Activated CD8-positive, alpha-beta memory T cell treated with anti-CD3 and anti-CD28 coated beads, Interleukin-2, amount 50 U/mL, for 48 hours (primary cell): ENCODE measurements at places on chromosomes 13 and 19.

- DNase-seq = no peak
Observed at GRCh38 chr19:7996883-7997282, 8.6 kb downstream of the ELAVL1 start.

GRCh38 chr19:13176345-13176744, 26.1 kb downstream of the IER2 start:
- no peak for DNase-seq

- no peak for DNase-seq
Observed at GRCh38 chr13:99733346-99733745, 232.1 kb downstream of the TM9SF2 start.

- DNase-seq = no peak
Observed at GRCh38 chr19:13461536-13461935, 44.7 kb downstream of the CACNA1A start.

DNA sequence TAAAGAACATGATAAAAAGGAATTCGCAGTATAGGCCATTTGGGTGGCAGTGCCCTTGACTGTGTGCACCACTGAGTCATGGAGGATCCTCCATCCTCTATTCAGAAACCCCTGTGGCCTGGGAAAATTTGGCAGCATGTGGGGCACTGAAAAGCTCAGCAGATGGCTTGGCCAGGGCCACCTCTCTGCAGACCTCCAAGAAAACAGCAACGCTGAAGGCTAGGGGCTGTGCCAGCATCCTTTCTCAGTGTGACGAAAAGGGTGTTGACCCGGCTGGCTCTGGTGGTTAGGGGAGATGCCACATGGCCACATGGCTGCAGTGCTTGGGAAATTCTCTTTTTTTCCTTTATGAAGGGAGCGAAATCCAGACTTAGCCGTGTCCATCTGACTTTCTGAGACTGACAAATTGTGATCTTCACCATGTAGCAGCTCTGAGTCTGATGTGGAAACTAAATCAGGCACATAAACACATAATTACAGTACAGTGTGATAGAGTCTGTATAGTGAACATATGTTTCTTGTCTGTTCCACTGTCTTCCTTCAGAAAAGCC, 178.0 kb downstream of the KCTD12 start:
- DNase-seq = no peak

- DNase-seq = no peak
Observed at GRCh38 chr13:28588296-28588695, 70.6 kb upstream of the POMP start.

- no peak for DNase-seq
Observed at GRCh38 chr13:44667943-44668342, 91.8 kb upstream of the TSC22D1 start.

DNA sequence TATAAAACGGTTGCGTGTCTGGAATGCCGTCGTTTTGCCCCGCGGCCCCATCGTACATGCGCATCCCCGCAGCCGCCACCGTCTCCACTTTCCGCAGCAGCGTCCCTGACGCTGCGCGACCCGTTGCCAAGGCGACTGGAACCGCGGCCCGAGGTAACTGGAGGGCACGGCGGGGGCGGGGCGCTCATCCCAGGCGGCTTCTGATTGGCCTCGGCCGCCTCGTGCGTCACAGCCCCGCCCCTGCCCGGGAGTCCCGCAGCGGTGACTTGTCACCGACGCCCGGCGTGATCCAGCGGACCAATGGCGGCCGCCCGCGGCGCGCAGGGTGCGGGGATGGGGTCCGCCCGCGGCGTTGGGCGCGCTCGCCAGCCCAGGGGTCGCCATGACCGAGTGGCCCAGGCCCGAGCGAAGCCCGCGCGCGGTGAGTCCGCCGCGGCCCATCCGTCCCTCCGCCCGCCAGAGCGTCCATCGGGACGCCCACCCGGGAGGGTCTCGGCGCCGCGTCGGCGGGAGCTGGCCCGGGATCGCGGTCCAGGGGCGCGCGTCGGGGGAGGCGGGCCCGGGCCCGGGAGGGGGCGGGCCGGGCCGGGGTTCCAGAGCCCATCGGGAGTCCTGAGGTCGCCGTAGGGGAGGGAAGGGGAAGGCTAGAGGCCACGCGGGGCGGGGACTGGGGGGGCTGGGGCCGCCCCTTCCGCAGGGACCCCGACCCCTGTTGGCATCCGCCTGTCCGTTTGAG, at the start of gene ZSCAN1:
TSS of gene ZSCAN1 (plus strand) at position 285 of the 736 bp plus-strand sequence. CDS start 3,812 bp downstream, outside the sequence.
- peak; percentile 53 for DNase-seq

DNA sequence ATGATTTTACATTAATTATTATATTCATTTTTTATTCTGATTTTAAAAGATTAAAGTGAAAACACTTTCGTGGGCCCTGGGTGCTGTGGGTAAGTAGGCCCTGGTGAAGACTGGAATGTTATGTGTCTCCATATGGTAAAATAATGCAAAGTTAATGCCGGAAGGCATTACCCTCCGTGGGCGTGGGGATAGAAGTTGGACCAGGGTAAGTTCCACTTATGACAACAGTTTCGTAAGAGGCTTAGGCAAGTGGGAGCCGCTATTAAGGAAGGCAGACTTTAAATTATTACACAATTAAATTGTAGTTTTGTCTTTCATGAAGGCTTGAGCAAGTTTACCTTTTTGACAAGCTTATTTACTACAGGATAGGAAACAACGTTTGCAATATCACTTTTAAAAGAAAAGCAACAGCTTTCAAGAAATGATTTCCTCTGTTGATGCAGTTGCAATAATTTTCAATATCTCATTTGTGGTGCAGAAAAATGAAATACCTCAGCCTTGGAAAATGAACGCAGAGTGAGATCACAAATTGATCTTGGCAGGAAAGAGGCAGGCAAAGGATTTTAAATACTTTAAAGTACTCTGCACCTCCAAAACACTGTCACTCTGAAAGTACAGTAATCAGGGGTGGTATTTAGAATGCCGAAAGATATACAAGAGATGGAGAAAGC, 310.6 kb downstream of the DCT start:
- DNase-seq = no peak

- DNase-seq = no peak
Observed at GRCh38 chr13:81929988-81930387, 1589.1 kb upstream of the SPRY2 start.

GRCh38 chr19:56594783-56595547, at the start of gene ZNF71:
TSS of gene ZNF71 (plus strand) at chr19:56595302. CDS start at chr19:56601559, 6,257 bp downstream.
- peak; percentile 94 for DNase-seq

DNA sequence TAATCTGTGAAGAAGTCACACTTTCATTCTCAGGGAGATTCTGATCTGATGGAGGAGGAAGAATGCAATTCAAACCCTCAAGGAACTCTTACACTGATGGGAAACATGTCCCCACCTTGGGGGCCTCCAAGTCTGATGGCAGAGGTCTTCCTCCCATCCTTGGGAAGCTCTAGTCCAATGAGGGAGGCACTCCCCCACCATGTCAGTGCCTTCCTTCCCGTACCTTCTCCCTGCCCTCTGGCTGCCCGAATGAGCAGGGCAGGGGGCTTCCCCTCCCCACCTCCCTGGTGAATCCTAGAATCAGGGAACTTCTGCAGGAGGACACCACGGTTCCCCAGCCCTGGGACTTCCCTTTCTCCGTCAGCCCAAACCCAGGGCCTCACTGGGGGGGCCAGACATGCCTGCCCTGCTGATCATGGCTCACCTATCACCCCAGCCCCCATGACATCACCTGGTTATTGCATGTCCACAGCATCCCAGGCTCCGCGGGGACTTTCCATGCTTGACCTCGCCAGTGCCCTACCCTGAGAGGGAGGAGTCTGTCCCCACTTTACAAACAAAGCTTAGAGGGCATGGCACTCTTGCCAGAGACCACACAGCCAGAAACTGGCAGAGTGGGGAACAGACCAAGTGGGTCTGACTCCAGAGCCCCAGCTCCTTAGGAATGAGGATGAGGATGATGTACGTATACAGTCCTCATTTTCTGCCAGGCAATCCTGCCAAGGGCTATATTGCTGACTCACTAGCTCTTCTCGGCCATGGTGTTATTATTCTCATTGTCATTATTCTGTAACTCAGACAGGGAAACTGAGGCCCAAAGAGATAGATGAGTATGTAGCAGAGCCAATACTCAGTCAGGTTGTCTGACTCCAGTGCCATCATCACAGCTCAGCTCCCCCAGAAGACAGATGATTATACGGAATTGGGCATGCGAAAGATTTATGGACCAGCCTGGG, 9.6 kb upstream of the BCL3 start:
- DNase-seq = no peak

- no peak for DNase-seq
Observed at GRCh38 chr13:49972709-49973108, 24.1 kb upstream of the TRIM13 start.

DNA sequence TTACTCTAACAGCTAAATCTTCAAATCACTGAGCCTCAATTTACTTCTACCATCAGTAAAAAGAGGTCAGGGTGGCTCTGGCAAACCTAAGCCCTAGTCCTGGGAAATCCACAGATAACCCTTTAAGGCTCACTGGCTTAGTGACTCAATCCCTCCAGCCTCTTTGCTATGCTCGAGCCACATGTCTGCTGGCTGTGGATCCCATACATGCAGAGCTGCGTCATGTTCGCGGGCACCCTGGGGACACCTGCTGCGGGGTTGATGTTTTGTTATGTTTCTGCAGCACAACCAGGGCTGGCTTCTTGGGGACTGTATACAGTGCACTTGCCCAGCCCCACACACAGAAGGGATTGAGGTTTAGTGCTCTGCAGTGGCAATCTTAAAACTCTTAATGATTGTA, 41.6 kb upstream of the C13orf42 start:
- DNase-seq = no peak

DNA sequence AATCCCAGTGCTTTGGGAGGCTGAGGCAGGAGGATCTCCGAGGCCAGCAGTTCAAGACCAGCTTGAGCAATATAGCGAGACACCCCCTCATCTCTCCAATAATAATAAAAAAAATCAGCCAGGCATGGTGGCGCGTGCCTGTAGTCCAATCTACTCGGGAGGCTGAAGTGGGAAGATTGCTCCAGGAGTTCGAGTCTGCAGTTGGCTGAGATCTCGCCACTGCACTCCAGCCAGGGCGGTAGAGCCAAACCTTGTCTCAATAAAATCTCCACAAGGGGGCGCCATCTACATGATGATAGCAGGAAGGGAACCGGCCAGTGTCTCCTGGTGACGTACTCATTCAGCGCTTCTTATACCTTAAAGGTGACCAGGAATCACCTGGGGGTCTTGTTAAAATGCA, 13.6 kb upstream of the C5AR1 start:
- DNase-seq = peak; percentile 85

DNA sequence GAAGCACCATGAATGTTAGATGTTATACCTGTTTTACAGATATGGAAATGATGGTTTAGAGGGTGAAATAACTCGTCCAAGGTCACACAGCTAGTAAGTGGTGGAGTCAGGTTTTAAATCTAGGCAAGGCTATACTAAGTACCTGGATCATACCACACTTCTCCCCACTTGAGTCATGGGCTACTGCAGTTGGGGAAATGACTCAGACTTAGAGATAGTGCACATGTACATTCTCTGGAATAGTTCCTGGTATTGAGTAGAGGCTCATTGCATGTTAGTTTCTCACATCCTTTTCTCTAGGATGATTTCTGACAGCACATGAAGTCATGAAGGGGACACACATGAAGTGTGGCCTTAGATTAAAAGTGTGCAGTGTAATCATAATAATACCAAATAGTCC, 76.2 kb upstream of the TNFSF11 start:
- no peak for DNase-seq

GRCh38 chr13:101915331-101915730, 462.9 kb downstream of the ITGBL1 start:
- DNase-seq = no peak

DNA sequence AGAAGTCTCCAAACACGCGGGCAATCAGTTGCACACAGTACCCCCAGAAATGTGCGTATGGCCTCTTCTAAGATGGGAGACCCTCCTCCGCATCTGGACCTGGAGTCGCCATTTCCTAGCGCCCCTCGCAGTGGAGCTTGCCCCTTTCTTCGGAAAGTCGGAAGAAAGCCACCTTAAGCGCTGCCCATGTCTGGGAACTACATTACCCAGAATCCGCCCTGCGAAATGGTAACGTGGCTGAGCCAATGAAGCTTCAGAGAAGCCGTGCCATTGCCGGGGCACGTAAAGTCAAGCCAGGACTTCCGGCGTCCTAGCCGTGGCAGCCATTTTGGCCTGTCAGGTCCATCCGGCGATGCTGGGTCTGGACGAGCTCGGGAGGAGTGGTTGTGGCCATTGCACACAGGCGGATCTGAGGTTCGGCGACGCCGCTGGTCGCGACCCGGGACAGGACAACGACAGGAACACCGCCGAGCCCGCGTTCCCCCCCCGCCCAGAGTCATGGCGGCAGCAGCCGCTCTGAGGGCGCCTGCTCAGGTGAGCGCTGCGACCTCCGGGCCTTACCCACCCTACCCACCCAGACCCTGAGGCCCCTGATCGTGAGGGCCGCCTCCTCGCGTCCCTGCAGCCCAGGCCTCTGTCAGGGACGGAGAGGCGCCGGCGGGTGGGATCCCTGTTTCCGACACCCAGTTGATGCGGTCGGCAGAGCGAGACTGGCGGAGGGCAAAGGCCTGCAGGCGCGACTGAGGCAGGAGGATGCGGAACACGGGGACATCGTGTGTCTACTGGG, at the start of gene ZNF586:
TSS of gene ZNF586 (plus strand) at position 332 of the 787 bp plus-strand sequence. CDS start at position 499, 167 bp downstream.
- peak; percentile 89 for DNase-seq
